ENCODE measurements at places on chromosomes 11 and 22.

DNA sequence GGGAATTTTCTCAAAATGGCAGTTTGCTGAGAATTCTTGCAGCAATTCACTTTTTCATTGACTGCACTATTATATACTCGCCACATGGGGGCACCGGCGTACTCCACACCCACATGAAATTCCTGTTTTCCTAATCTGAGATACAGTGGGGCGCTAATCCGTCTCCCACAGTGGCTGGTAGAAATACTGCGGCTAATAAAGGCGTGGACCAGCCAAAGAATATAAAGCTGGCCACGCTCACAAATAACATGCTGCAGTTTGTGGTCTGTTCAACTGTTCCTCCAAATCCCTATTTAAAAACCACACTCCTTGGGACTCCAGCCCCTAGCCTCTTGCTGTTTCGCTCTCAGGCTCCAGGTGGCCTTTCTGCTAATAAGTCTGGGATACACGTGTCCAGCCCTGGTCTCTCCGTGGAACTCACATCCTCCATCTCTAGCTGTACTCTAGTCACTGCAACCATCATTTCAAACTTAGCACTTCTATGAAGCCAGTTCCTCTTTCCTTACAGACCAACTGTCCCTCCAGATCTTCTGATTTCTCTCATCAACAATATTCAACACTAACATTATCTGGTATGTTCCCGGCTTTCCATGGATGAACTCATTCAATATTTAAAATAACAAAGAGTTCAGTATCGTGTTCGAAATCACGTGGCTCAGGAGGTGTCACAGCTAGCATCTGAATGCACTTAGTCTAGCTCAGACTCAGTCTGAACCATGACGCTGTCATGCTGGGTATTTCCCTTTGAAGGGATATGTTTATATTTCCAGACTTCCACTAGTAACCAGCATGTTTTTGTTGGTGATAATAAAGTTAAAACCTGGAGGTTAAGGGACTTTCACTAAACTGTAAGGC, 22.0 kb downstream of the TBRG1 start:
- peak; percentile 67 for DNase-seq

DNA sequence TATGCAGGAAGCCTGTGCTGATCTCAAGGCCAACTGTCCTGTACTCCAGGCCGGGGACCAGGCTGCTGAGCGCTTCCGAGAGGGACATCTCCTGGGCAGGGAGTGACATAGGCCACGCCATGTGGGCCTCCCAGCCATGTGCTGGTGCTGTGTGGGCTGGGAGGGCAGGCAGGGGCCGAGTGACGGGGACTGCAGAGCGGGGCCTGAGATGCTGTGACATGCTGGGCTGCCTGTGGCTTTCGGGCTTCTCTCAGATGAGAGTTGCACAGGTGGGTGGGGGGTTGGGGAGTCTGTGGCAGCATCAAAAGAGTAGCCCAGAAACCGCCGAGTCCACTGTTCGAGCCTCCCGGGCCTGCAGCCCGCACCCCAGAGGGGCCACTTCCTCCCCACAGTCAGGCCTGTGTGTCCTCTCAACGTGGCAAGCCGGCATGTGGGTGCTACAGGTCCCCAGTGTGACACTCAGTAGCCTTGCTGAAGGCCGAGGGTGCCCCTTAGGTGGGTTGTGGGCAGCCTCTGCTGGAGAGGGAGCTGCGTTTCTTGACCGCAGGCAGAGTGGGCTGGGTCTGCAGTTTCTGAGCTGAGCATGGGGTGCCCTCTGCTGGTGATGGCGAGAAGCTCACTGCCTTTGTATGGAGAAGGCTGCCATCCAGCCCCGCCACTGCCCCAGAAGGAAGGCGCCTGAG, 101.2 kb downstream of the BCR start:
- DNase-seq, result peak; percentile 74

DNA sequence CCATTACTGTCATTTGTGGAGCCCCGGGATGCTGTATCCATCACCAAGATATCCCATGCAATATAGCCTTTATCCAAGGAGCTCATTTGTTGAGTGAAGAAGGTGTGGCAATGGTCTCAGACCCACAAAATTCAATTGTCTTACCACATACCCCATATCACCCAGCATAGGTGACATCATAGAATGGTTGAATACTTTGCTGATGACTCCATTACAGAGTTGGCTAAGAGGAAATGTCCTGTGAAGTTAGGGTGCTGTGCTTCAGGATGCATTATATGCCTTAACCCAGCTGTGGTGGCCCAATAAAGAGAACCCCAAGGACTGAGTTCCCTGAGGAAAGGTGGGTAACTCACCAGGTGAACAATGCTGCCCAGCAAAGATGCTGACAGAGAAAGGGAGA, 113.7 kb downstream of the EFCAB6 start:
- no peak for DNase-seq

DNA sequence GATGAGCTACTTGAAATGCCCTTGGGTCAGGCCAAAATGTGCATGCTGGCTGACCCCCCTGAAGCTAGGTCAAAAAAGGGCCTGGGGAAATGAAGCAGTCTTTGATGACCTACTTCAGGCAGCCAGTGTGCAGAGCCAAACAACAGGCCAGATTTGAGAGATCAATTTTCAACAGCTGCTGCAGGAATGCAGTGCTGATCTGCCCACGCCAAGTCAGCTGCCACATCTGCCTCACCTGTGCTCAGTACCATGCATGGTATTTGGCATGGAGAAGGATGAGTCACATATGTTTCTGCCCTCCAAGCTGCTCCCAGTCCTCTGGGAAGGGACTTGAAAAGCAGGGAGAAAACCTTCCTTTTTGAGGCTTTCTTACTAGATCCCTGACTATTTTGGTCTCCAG, 35.8 kb downstream of the MTNR1B start:
- no peak for DNase-seq

DNA sequence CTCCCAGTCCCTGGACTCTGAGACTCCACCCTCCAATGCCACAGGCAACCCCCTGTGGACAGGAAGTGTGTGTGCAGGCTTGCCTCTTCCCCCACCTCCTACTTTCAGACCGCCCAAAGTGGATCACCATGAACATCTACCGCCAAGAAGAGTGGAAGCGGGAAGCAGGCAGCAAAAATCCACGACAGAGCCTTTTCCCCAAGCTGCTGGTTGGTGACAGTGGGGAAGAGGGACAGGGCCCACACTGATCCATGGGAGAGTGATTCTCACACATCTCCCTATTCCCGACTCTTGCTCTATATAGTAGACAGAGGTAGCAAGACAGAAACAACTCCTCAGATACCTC, 53.4 kb upstream of the SPATA19 start:
- DNase-seq, result no peak

GRCh38 chr11:704781-705645, 1.0 kb upstream of the EPS8L2 start:
- DNase-seq, result peak; percentile 32

DNA sequence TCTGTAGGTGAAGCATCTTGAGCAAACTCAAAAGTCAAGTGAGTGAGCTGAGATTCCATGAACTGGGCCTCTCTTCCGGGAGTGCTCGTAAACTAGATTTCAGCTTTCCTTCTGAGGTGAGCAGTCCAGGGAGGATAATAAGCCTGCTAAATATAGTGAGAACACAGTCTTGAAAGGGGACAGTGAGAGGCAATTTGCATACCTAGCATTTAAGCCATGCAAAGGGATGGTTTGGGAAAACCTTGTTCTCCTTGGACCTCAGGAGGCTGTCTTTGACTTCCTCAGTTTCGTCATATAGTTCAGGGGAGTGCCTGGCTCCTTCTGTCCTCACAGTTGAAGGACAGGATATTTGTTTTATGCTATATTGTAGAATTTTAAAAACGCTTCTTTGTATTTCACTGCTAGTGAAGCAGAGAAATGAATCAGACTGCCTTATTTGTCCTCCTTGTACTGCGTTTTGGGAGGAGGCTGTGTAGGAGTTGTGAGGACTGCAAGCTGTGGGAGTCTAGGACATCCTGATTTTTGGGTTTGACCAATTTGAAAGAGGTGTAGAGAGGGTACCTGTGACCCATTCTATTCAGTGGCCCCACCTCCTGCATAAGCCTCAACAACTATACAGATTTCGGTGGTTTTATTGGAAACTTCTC, 11.0 kb upstream of the SORL1-AS1 start:
- DNase-seq, result no peak

GRCh38 chr11:130815097-130815802, 101.0 kb downstream of the SNX19 start:
- peak; percentile 26 for DNase-seq

Measured in right kidney (tissue), 9 donors.